Sigmoid colon (tissue), 7 donors: ENCODE measurements at places on chromosomes 3 and 15.

- H3K36me3 ChIP-seq, result no peaks in the 10 kb centered on the region
- DNase-seq, result no peak
- no peak overlapping the region for H3K4me3 ChIP-seq
- H3K4me1 ChIP-seq, result peaks cover 28% of the 10 kb centered on the region
Measured at GRCh38 chr15:40958723-40959122, 5.5 kb downstream of the CHAC1 start.

- no peaks in the 10 kb centered on the region for H3K36me3 ChIP-seq
- peaks cover 50% of the 10 kb centered on the region for H3K27me3 ChIP-seq
- H3K4me1 ChIP-seq, result peaks cover 5% of the 10 kb centered on the region
- DNase-seq, result no peak
- no peak overlapping the region for H3K4me3 ChIP-seq
Measured at GRCh38 chr3:198112031-198112430, 152.0 kb downstream of the LMLN start.

- no peaks in the 10 kb centered on the region for H3K4me1 ChIP-seq
- no peak for DNase-seq
- no peaks in the 10 kb centered on the region for H3K27me3 ChIP-seq
- H3K36me3 ChIP-seq, result no peaks in the 10 kb centered on the region
- H3K27ac ChIP-seq, result no peak overlapping the region
- no peak overlapping the region for H3K4me3 ChIP-seq
Measured at GRCh38 chr3:99240700-99241099, 339.2 kb upstream of the DCBLD2 start.

DNA sequence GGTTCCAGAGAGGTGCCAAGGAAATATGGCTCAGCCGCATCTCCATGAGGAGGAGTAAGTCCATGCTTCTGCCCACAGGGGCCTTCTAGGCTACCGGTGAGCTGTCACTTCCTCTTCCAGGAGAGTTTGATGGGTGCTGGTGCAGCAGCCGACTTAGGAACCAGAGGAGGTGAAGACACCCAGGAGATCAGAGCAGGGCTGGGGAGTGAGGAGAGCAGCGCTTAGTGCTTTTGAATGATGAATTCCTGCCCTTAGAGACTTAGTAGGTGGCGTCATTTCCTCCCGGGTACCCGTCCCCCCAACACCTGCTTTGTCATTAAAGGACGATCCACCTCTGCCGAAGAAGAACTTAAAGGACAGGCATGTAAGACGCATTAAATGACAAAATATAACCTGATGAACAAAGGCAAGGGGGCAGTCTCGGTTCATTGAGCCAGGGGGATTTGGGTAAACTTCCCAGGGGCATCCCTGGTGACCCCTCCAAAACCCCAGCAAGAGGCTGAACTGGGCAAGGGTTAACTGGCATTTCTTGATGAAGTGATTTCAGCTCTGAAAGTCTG is 67.6 kb downstream of the HES1 start:
- no peak overlapping the region for H3K4me3 ChIP-seq
- H3K27ac ChIP-seq, result no peak overlapping the region
- H3K4me1 ChIP-seq, result peaks cover 26% of the 10 kb centered on the region

DNA sequence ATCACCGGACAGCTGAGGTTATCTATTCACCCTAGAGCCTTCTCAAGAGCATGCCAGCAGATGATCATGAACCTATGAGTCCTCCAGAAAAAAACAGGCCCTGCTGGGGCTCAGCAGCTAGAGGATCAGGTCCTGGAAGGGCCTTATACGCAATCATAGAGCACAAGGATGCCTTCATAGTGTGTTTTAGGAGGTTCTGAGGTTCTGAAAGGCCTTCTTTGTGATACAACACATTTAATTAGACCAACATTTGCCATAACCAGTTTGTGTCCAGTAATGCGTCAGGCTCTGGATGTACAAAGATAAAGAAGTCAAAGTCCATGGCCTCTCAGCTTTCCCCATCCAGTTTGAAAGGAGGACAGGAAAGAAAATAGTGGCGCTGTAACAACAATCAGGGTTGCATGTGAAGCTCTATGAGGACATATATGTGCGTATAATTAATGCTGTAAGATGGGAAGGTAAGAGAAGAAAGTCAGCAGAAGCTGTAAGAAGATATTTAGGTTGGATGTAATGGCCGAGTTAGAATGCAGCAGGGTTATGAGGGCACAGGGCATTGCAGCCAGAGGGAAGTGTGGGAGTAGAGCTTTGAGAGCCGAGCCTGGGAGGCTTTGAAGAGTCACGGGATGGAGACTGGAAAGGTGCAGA is 302.6 kb upstream of the TBL1XR1 start:
- no peaks in the 10 kb centered on the region for H3K27me3 ChIP-seq
- no peak overlapping the region for H3K27ac ChIP-seq
- H3K4me3 ChIP-seq, result no peak overlapping the region
- no peaks in the 10 kb centered on the region for H3K36me3 ChIP-seq
- H3K4me1 ChIP-seq, result no peaks in the 10 kb centered on the region

- no peaks in the 10 kb centered on the region for H3K36me3 ChIP-seq
- no peaks in the 10 kb centered on the region for H3K27me3 ChIP-seq
- no peak overlapping the region for H3K4me3 ChIP-seq
- H3K27ac ChIP-seq, result no peak overlapping the region
Measured at GRCh38 chr3:175941352-175941751, 1082.2 kb downstream of the NAALADL2 start.

DNA sequence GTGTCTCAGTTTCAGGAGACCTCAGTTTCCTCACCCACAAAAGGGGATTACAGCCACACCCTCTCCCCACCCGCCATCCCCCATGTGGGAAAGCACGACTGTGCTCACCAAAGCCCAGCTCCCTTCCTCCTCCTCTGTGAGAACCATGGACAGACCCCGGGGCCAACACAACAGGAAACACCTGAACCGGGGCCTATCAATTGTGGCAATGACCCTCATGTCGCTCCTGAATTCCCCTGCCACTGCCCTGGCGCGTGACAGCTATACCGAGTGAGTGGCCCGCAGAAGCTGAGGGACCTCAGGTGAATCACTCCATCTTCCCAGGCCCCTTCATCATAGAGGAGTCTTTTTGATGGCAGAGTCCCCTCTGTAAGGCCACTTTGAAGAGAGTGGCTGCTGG is 28.6 kb downstream of the PLEKHO2 start:
- DNase-seq, result no peak
- peaks cover 8% of the 10 kb centered on the region for H3K36me3 ChIP-seq
- peak overlapping the region; percentile 27 for H3K27ac ChIP-seq
- H3K27me3 ChIP-seq, result no peaks in the 10 kb centered on the region

DNA sequence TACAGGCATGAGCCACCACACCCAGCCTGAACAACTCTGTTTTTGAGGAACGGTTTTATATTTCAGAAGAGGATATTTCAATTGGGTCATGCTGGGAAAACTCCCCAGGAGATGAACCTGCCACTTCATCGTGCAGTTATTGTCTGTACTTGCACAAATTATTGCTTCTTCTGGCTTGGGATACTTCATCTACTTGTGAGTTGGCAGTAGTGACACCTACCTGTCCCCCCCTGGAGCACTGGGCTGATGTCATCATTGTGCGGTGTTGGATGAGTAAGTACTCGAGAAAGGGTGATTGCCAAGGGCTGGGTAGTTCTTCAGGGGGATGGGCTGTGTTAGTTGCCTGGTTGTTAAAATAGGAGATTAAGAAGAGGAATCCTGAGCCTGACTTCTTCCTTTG is 85.1 kb upstream of the SAMMSON start:
- no peak overlapping the region for H3K27ac ChIP-seq
- H3K27me3 ChIP-seq, result no peaks in the 10 kb centered on the region
- DNase-seq, result no peak
- H3K4me3 ChIP-seq, result no peak overlapping the region
- H3K36me3 ChIP-seq, result no peaks in the 10 kb centered on the region

- no peak overlapping the region for H3K27ac ChIP-seq
- H3K27me3 ChIP-seq, result no peaks in the 10 kb centered on the region
- DNase-seq, result peak; percentile 66
Measured at GRCh38 chr15:70132139-70132538, 34.4 kb upstream of the TLE3 start.

DNA sequence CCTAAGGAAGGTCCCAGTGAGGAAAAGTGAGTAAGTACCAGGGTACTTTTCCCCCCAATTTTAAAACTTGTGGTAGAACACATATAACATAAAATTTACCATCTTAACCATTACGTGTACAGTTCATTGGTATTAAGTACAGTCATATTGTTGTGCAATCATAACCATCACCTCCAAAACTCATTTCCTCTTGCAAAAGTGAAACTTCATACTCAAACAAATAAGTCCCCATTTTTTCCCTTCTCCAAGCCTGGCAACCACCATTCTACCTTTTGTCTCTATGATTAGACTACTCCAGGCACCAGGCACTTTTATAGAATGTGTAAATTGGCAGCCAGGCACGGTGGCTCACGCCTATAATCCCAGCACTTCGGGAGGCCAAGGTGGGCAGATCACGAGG is 12.2 kb downstream of the PRC1 start:
- H3K36me3 ChIP-seq, result no peaks in the 10 kb centered on the region
- H3K4me1 ChIP-seq, result no peaks in the 10 kb centered on the region
- no peak for DNase-seq
- H3K4me3 ChIP-seq, result no peak overlapping the region
- H3K27me3 ChIP-seq, result no peaks in the 10 kb centered on the region
- no peak overlapping the region for H3K27ac ChIP-seq
